ENCODE measurements at places on chromosomes 7 and 10.

GRCh38 chr10:127407551-127407950 lies 141.6 kb upstream of the NPS start:
- no peak for DNase-seq

- DNase-seq = no peak
These were observed 25.6 kb downstream of the ANKMY2 start for GRCh38 chr7:16619979-16620408.

DNA sequence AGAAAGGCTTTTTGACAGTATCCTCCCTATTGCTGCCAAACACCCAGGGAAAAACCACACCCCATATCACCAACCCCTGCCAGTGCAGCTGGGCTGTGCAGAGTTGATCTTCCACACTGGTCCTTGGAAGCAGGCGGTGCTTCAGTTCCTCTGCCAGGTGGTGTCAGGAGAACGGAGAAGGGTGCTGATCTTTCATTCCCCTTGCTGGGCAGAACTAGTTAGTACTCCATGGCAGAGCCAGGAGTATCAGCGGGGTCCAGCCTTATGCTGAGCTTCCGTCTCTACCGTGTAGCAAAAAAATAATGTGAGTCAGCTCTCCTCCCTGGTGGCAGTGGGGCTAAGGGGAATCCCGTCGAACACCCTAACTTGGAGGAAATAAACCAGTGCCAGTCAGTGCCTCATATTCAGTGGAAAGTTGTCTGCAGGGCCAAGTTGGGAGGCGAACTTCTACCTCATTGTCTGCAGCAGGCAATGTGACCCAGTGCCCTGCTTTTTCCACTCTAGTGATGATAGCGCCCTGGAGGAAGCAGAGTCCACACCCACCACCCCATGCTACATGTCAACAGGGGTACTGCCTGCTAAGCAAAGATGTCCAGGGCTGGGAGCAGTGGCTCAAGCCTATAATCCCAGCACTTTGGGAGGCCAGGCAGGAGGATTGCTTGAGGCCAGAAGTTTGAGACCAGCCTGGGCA lies 175.4 kb downstream of the AUTS2 start:
- DNase-seq = no peak

DNA sequence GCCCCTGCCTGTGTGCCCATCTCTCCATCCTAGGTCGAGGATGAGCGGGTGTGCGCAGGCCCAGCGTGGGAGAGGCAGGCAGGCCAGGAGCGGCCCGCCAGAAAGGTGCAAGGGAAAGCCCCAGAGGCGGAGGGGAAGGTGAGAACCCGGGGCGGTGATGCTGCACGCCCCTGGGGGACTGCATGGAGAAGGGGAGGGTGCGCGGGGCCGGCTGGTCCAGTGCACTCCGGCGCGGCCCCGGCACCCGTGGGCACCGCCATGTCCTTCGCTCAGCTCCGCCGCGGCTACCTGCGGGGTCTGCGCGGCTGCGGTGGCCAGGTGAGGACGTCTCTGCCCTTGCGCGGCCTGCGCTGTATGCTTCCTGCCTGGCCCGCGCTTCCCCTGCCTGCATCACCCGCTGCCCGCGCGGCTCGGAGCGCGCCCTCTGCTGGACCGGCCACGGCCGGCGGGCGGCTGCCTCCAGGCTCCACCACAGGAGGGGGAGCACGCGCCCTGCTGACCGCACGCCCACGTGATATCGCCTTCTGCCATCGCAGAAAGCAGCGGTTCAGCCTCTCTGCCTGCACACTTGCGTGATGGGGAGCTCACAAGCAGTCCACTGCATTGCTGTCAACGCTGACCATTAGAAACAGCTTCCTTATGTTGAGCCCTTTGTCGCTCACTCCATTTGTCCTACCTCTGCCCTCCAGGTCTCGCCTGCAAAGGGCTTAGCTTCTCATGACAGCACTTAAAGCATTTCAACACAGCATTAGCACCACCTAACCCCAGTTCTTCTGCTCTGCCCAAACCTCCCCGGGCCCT lies 73.9 kb downstream of the CXCL12 start:
- DNase-seq = peak; percentile 12

- no peak for DNase-seq
These were observed 186.4 kb upstream of the RHOBTB1 start for GRCh38 chr10:61130366-61130765.

DNA sequence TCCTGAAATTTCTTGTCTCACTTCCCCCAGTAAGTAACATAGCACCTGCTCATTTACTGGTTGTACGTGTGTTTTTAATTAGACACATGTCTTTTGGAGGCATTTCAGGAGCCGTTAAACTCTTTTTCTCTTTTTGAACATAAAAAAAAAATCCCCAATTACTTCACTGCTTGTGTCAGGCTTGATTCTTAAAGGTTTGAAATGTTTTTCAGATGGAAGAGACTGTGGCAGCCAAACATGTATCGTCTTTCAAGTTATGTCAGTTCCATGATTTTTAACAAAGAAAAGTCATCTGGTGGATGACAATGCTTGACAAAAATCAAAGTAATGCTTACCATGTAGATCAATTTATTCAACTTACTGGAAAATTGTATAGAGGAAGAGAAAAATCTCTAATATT lies 585.8 kb downstream of the GATA3 start:
- DNase-seq = no peak

DNA sequence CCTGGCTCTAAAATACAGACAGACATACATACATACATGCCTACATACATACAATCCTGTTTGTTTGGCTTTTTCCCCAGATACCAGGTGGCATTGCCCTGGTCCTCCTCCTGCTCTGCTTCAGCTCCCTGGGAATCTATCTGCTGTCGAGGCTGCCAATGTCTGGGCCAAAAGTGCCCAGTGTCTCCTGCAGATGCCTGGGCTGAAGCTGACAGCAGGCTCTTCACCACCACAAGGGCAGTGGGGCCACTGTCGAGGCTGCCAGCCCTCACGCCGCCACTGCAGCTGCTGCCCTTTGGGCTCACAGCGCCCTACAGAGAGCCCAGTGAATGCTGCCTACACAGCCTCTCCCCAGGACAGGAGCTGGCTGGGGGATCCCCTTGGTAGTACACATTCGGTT lies 18.0 kb upstream of the STN1 start:
- DNase-seq = no peak

DNA sequence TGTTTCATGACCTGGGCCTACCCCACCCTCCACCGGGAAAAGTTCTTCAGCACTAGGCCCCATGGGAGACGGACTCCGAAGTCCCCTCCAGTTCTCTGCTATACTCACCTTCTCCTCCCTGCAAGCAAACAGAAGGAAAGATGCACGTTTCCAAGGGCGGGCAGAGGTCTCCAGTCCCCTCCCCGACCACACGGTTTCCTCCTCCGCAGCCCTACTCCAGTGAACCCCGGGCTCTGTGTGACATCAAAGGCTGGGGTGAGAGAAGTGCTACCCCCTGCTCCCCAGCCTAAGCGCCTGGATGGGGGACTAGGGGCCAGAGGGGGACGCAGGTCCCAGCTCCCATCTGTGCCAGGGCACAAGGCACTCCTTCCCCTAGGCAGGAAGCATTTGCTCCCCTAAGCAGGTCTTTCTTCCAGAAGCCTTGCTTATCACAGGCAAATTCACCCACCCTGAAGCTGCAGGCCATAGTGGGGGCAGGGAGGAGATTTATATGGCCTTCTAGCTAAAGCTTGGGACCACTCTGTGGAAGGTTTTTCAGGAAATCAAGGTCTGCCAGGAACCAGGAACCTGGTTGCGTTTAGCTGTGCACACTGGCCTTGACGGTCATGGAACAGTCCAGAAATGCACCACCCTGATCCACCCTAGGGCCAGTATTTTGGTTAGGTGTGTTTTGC lies 52.8 kb downstream of the ASB13 start:
- no peak for DNase-seq

GRCh38 chr10:3365630-3366029 lies 193.0 kb upstream of the PITRM1 start:
- no peak for DNase-seq

GRCh38 chr10:132065491-132066105 lies at the start of gene JAKMIP3:
JAKMIP3 (plus strand) TSS chr10:132065946; CDS start chr10:132104809, 38,863 bp downstream.
- DNase-seq = no peak

DNA sequence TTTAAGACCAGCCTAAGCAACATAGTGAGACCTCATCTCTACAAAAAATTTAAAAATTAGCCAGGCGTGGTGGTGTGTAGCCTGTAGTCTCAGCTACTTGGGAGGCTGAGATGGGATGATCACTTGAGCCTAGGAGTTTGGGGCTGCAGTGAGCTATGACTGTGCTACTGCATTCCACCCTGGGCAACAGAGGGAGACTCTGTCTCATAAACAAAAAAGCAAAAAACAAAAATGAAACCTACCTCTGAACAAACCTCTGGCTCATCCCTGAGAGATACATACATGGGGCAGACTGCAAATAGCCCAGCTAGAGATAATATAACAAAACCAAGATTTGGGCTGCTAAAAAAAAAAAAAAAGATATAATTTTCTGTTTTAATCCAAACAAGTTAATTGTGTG lies 19.5 kb downstream of the C10orf67 start:
- no peak for DNase-seq

- DNase-seq = no peak
These were observed 695.4 kb downstream of the LRMDA start for GRCh38 chr10:76126607-76127527.

GRCh38 chr10:18666810-18667209 lies 7.6 kb downstream of the ARL5B start:
- DNase-seq = no peak

- DNase-seq = no peak
These were observed 75.8 kb downstream of the ZNF92 start for GRCh38 chr7:65449505-65449852.

DNA sequence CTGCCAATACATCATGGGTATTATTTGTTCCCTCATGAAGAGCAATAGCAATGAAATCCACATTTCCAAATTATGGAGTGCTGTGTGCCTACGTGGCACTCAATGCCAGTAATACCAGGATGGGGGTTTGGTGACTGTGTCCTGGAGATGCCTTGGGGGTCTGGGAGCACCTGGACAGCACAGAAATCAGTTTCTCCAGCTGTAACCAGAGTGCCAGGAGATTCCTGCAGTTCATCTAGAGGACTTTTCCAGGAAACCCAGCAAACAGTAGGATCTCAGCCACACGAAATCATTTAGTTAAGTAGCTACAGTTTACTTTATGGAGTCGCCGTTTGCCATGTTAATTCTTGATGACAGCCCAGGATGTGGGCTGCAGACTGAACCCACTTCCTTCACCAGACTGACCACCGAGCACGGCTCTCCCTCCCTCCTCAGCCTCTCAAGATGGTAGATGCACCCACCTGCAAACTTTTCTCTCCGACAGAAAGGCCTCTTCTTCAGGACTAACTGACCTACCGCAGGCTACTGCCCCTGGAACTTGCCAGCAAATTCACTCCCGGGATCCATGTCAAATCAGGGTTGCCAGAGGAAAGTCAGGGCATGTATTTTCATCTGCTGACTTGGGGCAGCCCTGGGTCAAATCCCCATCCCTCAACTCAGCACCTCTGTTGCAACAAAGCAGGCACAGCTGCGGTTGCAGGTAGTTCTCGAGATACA lies 30.3 kb downstream of the MKI67 start:
- DNase-seq = no peak

DNA sequence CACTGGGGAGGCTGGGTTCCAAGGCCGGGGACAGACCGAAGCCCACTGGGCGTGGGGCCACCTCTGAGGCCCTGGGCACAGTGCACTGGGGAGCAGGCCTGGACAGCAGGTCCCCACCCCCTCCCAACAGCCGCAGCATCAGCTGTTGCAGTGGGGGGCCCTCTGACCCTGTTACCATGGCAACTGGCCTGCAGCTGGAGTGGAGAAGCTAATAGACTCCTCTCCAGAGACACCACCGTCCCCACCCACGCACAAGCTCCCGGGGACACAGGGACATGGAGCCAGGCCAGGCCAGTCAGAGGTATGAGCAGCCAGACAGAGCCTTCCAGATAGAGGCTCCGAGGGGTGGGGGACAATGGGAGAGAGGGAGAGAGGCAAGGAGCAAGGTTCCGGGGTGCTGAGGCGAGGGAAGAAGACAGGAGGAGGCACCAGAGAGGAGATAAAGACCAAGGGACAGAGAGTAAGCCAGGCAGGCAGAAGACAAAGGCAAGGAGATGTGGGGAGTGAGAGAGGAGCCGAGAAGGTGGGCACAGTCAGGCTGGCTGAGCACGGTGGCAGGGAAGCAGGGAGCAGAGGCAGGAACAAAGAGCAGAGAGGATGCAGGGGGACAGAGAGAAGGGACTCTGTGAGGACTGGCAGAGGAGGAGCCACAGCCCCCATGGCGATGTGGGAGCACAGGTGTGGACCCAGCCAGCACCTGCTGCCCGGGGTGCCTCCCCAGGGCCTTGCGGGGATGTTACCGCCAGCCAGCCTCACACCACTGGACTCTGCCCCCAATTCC lies 6.7 kb downstream of the KCNH2 start:
- DNase-seq = no peak

DNA sequence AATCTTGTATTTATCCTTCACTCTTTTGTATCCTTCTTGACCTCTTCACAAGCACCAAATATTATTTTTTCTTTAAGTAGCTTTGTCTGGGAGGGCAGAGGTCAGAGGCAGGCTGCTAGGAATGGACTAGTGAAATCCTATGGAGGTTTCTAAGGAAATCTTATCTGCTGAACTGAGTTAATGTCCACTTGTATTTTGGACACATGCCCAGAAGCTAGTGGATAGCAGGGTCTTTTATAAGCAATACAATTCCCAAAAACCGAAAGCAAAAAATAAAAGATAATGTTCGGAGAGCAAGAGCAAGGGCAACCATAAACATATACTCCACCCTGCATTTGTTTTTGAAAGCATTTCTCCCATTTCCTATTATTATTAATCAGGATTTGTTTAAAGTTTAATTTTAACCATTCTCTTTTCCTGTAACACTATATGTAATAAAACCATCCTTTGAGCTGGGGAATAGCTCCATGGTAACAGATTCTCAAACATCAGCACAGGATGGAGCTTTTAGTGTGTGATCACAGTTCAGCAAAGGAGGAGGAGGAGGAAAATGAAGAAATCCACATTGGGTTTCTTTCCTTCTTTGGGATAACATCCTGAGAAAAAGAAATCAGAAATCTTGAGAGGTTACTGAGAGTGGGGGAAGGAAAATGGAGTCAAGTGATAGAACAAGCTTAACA lies 328.2 kb upstream of the LRRN3 start:
- DNase-seq = no peak

- DNase-seq = no peak
These were observed 43.4 kb downstream of the LDB3 start for GRCh38 chr10:86711513-86712316.

- DNase-seq = no peak
These were observed 259.1 kb downstream of the KLF6 start for GRCh38 chr10:3525832-3526449.

DNA sequence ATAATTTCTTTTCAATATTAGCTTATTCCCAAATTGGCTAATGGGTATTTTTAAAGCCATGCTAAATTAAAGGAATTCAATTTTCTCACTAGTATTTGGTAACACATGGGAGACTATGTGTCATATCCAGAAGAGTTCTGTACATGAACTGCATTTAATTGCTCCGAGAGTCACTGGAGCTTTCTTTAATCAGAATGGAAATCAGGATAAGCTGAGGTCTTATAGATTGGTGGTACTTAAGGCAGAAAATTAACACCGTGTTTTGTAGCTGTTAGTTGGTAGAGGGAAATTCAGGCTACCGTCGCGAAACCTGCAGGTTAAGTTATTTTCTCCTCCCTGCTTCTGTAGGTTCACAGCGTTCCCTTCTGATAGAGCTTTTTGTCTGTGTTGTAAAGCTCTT lies at the start of gene WEE2:
WEE2 (plus strand) TSS at position 3 of the 400 bp plus-strand sequence. CDS start 406 bp downstream, outside the sequence.
- no peak for DNase-seq

Data from stimulated activated CD4-positive, alpha-beta T cell treated with anti-CD3 and anti-CD28 coated beads, Interleukin-1b, Interleukin-23, amount 100 ng/mL, for 1 hour (primary cell).